Stimulated activated memory B cell treated with anti-CD40 and anti-IgM and Interleukin-4, amounts not matched to agents 10 μg/mL and 1 μg/mL and 100 μg/mL, for 72 hours (primary cell): ENCODE measurements at places on chromosomes 3 and 15.
A peak's percentile ranks its signal among the peaks of the same experiment; 100 is the strongest.

DNA sequence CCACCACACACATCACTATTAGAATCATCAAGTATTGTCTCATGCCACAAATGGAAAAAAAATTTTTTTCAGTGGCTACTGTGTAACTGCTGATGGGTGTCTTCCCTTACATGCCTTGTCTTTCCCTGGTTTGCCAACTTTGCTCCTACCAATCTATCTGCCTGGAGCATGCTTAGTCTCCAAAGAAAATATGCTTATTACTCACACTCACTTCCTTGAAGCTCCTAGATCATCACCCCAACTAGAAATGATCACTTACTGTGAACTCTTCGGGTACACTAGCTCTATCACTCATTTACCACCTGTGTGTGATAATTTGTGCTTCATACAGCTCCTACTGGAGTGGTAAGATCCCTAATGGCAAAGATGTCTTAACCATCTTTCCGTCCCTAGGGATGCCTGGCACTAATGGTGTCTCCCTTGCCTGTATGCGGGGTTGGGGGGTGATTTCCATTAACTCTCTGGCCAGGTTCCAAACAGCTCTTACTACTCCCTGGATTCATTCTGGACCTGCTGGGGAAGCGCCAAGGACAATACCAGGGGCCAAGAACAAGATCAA is 799 bp downstream of the VPS33B start:
- H3K4me1 ChIP-seq = peaks cover 51% of the 10 kb centered on the region
- peak overlapping the region; percentile 84 for H3K4me3 ChIP-seq
- ATAC-seq = no peak

- H3K27ac ChIP-seq = no peak overlapping the region
- peaks cover 20% of the 10 kb centered on the region for H3K27me3 ChIP-seq
- no peaks in the 10 kb centered on the region for H3K4me1 ChIP-seq
- H3K4me3 ChIP-seq = no peak overlapping the region
- no peak for ATAC-seq
Measured at GRCh38 chr15:56036546-56037067, 43.2 kb upstream of the NEDD4 start.

- H3K36me3 ChIP-seq = no peaks in the 10 kb centered on the region
- H3K4me1 ChIP-seq = no peaks in the 10 kb centered on the region
- no peak overlapping the region for H3K27ac ChIP-seq
- H3K4me3 ChIP-seq = no peak overlapping the region
Measured at GRCh38 chr3:11944052-11944673, 60.0 kb upstream of the SYN2 start.

- H3K27ac ChIP-seq = no peak overlapping the region
- H3K27me3 ChIP-seq = no peaks in the 10 kb centered on the region
- H3K4me3 ChIP-seq = no peak overlapping the region
- H3K4me1 ChIP-seq = no peaks in the 10 kb centered on the region
- peaks cover 45% of the 10 kb centered on the region for H3K36me3 ChIP-seq
- no peak for ATAC-seq
Measured at GRCh38 chr15:55343168-55343567, 24.1 kb downstream of the PIGB start.

GRCh38 chr3:79957066-79957465 is 189.3 kb upstream of the ROBO1 start:
- no peak overlapping the region for H3K27ac ChIP-seq
- H3K27me3 ChIP-seq = no peaks in the 10 kb centered on the region
- H3K4me3 ChIP-seq = no peak overlapping the region
- ATAC-seq = no peak

GRCh38 chr3:27093771-27094170 is 275.4 kb downstream of the NEK10 start:
- no peak for ATAC-seq
- no peak overlapping the region for H3K4me3 ChIP-seq
- H3K4me1 ChIP-seq = peaks cover 6% of the 10 kb centered on the region
- H3K36me3 ChIP-seq = no peaks in the 10 kb centered on the region

DNA sequence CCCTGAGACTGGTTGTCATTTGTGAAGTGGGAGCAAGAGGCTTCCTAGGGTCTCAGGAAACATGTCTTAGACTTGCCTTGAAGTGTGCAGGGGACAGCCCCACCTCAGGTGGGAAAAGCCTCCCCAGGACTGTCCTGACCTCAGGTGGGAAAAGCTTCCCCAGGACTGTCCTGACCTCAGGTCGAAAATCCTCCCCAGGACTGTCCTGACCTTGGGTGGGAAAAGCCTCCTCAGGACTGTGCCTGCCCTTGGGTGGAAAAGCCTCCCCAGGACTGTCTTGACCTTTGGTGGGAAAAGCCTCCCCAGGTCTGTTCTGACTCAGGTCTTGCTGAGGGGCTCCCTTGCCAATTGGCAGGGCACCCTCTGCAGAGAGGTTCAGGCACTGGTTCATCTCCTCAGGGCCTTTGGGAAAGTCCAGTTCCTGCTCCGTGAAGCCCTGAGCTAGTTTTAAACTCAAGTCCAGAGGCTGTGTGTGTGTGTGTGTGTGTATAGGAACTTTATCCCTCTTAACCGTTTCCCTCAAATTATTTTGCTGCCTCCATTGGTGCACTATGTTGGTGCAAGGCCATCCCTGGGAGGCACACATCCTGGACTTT is 64.7 kb downstream of the WNT7A start:
- no peaks in the 10 kb centered on the region for H3K4me1 ChIP-seq
- no peaks in the 10 kb centered on the region for H3K36me3 ChIP-seq
- ATAC-seq = no peak
- H3K27ac ChIP-seq = no peak overlapping the region
- H3K27me3 ChIP-seq = no peaks in the 10 kb centered on the region

DNA sequence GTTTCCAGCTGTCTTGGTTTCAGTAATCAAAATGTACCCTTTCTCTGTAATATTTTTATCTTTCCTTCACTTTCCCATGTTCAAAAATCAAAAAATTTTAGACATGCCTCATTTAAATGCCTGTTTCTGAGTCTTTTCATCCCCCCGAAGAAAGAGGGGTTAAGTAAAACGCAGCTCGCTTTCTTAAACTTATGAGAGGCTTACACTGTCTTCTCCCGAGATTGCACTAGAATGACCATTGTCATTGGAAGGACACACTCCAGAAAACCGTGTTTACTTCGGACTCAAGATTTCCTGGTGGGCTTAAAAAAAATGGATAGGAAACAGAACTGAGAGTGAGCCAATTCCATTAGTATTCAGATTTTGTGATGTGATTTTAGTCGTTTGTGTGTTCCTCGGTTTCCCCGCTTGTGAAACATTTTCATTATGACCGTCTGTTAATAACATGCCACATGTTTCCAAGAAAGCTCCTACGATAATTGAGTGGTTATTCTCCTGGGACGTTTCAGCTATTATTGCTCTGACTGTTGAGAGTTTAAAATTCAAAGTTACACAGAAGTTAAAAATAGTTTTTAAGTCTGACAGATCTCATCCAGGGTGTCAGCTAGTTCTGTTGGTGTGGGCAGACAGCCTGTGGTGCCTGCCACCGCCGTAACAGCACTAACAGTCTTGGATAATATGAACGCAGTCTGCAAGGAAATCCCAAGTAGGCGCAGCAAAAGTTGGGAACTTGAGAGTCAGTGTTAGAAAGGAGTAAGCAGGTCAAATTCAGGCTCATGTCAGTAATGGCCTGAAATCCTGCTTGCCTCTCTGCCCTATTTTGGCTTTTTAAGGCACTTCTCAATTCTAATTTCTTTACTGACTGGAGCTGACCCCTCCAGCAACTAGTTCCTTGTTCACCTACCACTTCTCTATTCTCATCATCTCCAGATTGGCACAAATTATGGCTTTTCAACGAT is 1.5 kb downstream of the CRYBG3 start:
- peak overlapping the region; percentile 90 for H3K4me3 ChIP-seq
- H3K27me3 ChIP-seq = peaks cover 34% of the 10 kb centered on the region
- peaks cover 23% of the 10 kb centered on the region for H3K4me1 ChIP-seq
- no peaks in the 10 kb centered on the region for H3K36me3 ChIP-seq

DNA sequence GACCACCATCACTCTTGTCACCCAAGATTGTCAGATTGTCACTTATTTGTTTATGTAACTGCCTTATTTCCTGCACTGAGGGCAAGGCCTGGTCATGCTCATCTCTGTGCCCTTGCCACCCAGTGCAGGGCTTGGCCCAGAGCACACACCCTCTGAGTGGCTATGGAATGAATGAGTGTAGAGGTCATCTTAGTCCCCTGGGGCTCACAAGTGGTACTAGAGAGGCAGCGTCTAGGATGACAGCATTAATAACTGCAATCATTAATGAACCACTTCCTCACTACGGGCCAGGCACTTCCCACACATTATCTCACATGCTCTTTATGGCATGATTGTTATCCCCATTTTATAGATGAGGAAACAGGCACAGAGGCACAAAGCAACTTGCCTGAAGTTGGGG is 117.0 kb downstream of the SMAD6 start:
- no peaks in the 10 kb centered on the region for H3K27me3 ChIP-seq
- no peaks in the 10 kb centered on the region for H3K36me3 ChIP-seq
- peak; percentile 88 for ATAC-seq
- H3K4me1 ChIP-seq = peaks cover 12% of the 10 kb centered on the region
- no peak overlapping the region for H3K27ac ChIP-seq
- no peak overlapping the region for H3K4me3 ChIP-seq

DNA sequence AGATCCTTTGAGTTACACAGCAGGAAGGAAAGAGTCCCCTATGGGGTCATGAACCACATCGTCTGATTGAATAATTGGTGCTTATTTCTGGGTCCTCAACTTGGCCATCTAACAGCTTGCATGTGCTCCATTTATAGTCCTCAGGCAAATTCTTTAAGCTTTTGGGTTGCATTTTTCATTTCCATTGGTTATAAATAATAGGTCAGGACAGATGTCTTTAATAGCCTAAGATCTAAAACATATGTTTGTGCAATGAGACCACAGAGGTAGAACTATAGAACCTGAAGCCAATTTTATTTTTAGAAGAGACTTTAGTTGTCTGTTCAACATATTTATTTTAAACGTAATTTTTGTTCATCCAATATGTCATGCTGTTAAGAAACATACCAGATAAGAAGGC is 43.2 kb downstream of the CD200R1L start:
- no peaks in the 10 kb centered on the region for H3K36me3 ChIP-seq
- H3K27ac ChIP-seq = no peak overlapping the region
- peaks cover 7% of the 10 kb centered on the region for H3K4me1 ChIP-seq
- no peak for ATAC-seq

GRCh38 chr3:130926504-130926903 is 32.6 kb downstream of the ATP2C1 start:
- no peak overlapping the region for H3K27ac ChIP-seq
- no peak for ATAC-seq
- H3K27me3 ChIP-seq = no peaks in the 10 kb centered on the region
- no peak overlapping the region for H3K4me3 ChIP-seq
- peaks cover 50% of the 10 kb centered on the region for H3K4me1 ChIP-seq

GRCh38 chr3:189911001-189911400 is 209.7 kb downstream of the P3H2 start:
- H3K4me3 ChIP-seq = no peak overlapping the region
- no peak for ATAC-seq

DNA sequence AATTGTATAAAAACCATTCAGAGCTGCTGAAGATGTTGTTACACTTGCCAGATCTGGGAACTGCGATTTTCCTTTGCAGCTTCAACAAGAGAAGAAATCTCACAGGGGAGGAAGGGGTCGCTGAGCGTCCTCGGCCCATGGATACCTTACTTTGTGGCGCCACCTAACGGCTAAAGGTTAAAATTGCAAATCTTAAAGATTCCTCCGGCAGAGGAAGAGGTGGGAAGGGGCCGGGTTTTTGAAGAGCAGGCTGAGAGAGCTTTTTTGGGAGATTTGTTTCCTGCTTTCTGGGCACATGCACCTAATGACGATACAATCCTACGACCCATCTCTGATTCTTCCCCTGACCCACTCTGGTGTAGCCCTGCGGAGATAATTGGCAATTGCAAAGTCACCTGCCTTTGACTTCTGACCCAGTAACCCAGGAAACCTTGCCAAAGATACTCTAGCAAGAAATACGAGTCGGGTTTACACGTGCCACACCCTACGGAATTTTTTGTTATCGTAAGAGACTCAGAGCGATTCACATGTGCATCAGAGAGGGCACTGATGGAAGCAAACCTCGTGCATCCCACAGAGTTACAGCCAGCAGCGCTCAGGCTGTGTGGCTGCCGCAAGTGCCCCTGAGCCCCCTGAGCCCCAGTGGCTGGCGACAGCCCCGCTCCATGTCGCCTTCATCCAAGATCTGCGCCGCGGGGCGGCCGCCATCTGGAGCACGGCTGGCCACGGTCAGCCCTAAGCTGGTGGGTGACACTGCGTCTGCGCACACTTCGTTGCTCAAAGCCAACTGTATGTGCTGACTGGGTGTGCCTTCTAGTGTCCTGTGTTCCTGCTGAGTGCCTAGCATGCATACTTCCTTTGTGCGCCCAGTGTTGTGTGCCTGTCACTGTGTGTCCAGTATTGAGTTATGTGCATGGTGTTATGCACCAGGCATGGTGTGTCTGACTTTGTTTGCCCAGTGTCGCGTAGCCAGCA is 55.2 kb upstream of the CHRNA7 start:
- H3K36me3 ChIP-seq = no peaks in the 10 kb centered on the region
- ATAC-seq = no peak
- H3K4me1 ChIP-seq = no peaks in the 10 kb centered on the region

DNA sequence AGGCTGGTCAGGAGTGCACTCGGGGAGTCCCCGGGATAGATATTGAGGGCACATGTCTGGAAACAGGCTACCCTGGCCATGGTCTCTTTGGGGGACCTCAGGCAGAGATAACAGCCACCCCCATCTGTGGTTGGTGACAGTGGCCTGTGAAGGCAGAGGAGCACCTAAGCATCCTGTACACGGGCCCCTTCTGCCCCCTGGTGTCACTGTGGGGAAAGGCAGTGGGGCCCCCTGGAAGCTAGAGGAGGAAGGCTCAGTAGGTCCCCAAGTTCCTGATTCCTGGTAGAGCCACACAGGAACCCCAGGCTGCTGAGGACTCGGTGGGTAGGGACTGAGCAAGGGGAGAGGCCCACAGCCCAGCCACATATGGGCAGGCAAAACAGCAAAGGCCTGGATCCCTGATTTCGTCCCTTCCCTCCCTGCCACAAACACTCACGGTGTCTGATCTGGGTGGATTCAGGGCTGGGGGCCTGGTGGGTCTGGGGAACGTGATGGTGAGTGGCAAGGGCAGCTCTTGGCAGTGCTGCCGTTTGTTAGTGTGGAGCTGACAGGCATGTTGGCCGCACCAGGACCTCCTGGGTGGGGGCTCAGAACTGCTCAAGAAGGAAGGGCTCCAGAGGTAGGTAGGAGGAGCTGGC is 14.1 kb upstream of the CXCR6 start:
- no peak overlapping the region for H3K27ac ChIP-seq
- no peak overlapping the region for H3K4me3 ChIP-seq
- H3K36me3 ChIP-seq = peaks cover 84% of the 10 kb centered on the region
- H3K27me3 ChIP-seq = no peaks in the 10 kb centered on the region
- ATAC-seq = peak; percentile 87
- no peaks in the 10 kb centered on the region for H3K4me1 ChIP-seq
